ENCODE measurements at places on chromosomes 16 and 17. TPM values are rescaled to one million over a fixed set of nuclear protein-coding genes. Genes with fewer than 3 reads are reported as not detected.

MRPL38 gene
- polyA plus RNA-seq = 30.0 TPM

CD300LF gene
- not detected for polyA plus RNA-seq

GAST gene
- not detected for polyA plus RNA-seq

CLEC16A gene
- polyA plus RNA-seq = 6.1 TPM

PLK1 gene
- 0.69 TPM for polyA plus RNA-seq

WFDC1 gene
- 22.6 TPM for polyA plus RNA-seq

CRYM gene
- polyA plus RNA-seq = 73.7 TPM

CDH5 gene
- 0.76 TPM for polyA plus RNA-seq

KRTAP4-1 gene
- polyA plus RNA-seq = not detected

G6PC1 gene
- polyA plus RNA-seq = not detected

EVPL gene
- 0.39 TPM for polyA plus RNA-seq

ZNF287 gene
- 5.3 TPM for polyA plus RNA-seq

RNF43 gene
- polyA plus RNA-seq = 4.0 TPM

PNMT gene
- 1.0 TPM for polyA plus RNA-seq

CARD14 gene
- not detected for polyA plus RNA-seq

RMI2 gene
- 1.8 TPM for polyA plus RNA-seq

WFIKKN1 gene
- polyA plus RNA-seq = 0.16 TPM

DHRS7C gene
- not detected for polyA plus RNA-seq

TEKT1 gene
- polyA plus RNA-seq = not detected

ENDOV gene
- polyA plus RNA-seq = 9.2 TPM

TNFSF13 gene
- not detected for polyA plus RNA-seq

MPP2 gene
- 1.1 TPM for polyA plus RNA-seq

CA7 gene
- 15.9 TPM for polyA plus RNA-seq

TMEM204 gene
- not detected for polyA plus RNA-seq

SHISA9 gene
- polyA plus RNA-seq = 4.6 TPM

UTS2R gene
- polyA plus RNA-seq = not detected

PLEKHG4 gene
- polyA plus RNA-seq = 1.4 TPM

FN3K gene
- polyA plus RNA-seq = 0.91 TPM

SLC6A2 gene
- polyA plus RNA-seq = not detected

KRTAP9-8 gene
- polyA plus RNA-seq = not detected
